Peyer's patch (tissue), 4 donors: ENCODE measurements at places on chromosomes 3 and 15. TPM values are rescaled to one million over a fixed set of nuclear protein-coding genes. Genes with fewer than 3 reads are reported as not detected.
A peak's percentile ranks its signal among the peaks of the same experiment; 100 is the strongest.

Gene ADGRG7
- total RNA-seq = 111 TPM

Gene DOCK3
- total RNA-seq = 0.83 TPM

Gene EXOG
- total RNA-seq = 44.6 TPM

Gene AGTR1
- total RNA-seq = 3.8 TPM

Gene FEZF2
- total RNA-seq = not detected

Gene STRA6
- not detected for total RNA-seq

DNA sequence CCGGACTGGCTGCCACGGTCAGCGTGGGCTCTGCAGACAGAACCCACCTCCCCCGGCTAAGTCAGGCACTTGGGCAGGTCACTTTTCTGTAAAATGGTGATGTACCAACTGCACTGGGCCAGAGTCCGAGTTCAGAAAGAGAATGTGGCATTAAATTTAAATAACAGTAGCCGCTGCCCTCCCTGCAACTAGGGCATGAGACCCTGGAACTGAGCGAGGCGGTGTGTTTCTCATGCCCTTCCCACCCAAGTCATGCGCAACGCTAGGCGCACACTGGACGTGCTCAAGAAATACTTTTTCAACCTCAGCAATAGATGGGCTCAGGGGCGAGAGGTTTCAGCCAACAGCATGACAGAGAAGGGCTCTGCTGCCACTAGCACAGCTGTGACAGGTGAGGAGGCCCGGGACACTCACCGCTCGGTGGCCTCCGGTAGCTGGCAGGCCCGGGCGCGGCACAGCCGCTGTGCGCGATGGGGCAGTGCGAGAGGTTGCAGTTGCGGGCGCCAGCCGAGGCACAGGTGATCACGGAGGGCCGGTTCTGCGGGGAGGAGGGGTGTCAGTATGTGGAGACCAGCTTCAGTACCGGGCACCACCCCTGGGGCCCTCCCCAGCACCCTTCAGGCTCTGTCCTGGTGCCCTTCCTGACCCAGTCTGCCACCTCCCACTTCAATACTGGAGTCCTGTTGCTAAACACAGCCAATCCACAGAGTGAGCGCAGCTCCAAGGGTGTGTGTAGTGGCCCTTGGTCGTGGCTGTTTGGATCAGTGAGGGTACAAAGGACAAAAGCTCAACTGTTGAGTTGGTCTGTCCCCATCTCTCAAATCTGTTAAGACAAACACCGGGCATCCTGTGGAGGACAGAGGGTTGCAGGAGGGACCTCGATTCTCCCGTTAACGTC is 84.5 kb downstream of the VGLL4 start:
- no peak for DNase-seq

- DNase-seq = no peak
Measured at GRCh38 chr3:151709847-151710246, 23.9 kb upstream of the AADACL2 start.

DNA sequence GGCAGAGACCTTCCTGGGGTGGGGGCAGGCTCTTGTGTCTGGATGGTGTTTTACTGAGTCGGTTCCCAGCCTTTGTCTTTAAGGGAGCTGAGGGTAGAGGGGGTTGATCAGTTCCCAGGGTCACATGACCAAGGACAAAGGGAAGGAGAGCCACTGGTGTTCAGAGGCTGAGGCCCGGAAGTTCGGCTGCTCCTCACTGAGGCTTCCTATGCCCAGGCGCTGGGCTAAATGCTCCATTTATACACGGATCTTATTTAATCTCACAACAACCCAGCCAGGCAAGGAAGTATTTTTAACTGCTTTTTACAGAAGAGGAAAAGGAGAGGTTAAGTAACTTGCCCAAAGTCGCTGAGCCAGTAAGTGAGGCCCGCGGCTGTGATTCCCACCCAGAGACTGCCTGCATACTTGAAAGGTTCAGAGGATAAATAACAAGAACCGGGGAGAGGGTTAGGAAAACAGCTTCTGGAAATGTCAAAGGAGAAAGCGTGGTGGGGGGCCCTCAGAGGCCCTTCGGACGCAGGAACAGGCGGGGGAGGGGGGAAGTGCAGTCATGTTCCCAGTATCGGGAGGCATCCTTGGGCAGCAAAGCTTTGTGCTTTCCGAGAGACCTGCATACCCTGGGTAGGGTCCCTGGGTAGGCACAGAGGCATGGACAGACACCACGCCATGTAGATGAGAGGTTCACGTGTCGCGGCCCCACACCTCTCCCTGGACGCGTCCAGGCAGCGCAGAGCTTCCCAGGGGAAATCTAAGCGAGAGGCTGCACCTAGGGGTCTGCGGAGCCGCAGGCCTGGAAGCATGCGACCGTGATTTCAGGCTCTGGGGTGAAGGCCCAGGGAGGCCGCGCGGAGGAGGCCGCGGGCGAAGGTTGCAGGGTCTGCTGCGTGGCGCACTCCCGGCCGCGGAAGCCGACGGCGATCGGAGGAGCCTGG is 21.3 kb downstream of the EPHB3 start:
- no peak for DNase-seq

DNA sequence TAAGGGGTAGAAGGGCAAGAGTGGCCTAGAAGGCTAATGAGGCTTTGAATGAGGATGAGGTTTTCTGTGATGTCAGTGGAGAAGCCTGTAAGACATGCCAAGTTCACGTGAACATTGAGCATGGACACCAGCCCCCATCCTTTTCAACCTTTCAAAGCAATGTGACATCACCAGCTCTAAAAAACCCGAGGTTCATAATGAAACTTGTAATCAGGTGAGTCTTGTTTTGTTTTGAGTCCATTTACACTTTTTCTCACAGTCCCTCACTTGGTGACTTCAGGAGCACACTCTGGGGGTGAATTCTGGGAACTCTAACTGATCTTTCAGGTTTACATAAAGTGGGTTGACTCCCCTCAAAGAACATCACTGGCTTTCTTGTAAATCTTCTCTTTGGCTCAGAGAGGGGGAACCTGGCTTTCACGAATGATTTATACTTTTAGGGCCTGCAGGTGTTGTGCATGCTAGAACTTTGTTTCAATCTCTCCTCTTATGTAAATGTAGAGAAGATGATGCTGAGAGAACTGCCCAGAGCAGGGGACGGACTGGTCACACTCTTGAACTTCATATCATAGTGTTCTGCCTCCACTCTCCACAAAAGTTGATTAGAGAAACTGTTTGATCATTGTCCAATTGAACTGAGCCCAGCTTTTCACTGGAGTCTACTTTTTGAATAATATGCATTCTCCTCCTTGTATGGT is 224.7 kb upstream of the SATB1 start:
- no peak for DNase-seq

GRCh38 chr3:102180280-102180931 is 254.4 kb upstream of the ZPLD1 start:
- DNase-seq = no peak

DNA sequence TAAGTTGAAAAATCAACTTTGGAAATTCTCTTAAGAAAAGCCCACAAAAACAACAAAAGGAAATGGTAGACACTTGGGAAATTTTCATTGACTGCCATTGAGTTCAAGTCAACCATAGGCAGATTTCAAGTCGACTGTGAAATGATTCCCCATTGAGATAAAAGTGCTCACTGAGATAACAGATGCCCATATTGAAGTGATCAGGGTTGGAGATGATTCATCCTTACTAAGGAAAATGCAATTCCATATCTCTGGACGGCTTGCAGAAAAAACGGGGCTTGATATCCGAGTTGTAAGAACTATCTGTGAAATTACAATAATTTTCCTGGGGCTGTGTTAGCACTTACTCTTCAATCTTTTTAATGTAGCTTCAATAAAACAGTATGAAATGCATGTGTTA is 373.1 kb upstream of the THRB start:
- no peak for DNase-seq

DNA sequence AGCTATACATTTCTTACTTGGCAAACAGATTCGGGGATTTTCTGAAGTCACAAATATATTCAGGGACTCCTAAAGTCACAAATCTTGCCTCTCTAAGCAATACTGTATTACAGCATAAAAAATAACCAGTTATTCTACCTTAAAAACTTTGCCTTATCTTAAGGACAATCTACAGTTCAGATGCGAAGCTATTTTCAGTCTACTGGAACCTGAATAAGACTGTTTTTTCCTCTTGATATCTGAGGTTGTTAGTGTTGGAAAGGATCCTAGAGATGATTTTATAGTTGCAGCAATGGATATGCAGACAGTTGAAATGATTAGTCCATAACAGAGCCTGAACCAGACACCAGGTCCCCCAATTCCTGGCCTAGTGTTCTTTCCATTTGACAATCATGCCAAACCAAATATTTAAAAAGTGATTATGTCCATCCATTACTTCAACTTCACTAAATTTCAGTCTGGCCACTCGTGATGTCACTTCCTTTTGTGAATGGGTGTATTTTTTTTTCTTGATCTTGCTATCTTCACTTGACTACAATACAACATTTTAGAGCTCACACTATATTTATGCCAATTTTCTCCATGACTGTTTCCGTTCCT is 1.8 kb downstream of the HDGFL3 start:
- DNase-seq = no peak

- no peak for DNase-seq
Measured at GRCh38 chr3:112167758-112168157, 34.7 kb upstream of the GCSAM start.

GRCh38 chr15:96340598-96341512 is 10.4 kb downstream of the NR2F2 start:
- DNase-seq = no peak

DNA sequence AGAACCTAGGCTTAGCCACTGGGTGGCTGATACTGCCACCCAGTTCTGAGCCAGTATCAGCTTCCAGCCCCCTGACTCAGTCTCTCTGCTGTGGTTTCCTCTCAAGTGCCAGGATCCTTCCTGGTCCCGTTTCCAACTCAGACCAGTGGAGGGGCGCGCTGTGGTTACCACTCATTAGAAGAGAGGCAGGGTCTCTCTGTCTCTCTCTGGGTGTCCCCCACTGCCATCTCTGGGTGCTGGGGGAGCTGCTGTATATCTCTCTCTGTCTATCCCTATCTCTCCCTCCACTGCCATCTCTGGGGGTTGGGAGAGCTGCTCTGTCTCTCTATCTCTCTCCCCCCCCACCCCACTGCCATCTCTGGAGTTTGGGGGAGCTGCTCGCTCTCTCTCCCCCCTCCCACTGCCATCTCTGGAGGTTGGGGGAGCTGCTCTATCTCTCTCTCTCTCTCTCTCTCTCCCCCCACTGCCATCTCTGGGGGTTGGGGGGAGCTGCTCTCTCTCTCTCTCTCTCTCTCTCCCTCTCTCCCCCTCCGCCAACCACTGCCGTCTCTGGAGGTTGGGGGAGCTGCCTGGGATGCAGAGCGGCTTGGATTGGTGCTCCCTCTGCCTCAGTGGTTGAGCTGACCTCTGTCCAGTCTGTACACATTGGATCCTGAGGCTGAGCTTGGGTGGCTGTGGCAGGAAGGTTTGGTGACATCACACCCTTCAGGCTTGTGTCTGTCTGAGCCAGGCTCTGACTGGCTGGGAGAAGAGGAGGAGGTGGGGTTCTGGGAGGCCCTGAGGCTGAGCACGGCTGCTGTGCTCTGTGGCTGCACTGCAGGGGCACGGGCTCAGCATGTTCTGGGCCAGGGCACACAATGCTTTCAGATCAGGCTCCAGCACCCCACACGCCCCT is 98.9 kb downstream of the APBA2 start:
- no peak for DNase-seq

DNA sequence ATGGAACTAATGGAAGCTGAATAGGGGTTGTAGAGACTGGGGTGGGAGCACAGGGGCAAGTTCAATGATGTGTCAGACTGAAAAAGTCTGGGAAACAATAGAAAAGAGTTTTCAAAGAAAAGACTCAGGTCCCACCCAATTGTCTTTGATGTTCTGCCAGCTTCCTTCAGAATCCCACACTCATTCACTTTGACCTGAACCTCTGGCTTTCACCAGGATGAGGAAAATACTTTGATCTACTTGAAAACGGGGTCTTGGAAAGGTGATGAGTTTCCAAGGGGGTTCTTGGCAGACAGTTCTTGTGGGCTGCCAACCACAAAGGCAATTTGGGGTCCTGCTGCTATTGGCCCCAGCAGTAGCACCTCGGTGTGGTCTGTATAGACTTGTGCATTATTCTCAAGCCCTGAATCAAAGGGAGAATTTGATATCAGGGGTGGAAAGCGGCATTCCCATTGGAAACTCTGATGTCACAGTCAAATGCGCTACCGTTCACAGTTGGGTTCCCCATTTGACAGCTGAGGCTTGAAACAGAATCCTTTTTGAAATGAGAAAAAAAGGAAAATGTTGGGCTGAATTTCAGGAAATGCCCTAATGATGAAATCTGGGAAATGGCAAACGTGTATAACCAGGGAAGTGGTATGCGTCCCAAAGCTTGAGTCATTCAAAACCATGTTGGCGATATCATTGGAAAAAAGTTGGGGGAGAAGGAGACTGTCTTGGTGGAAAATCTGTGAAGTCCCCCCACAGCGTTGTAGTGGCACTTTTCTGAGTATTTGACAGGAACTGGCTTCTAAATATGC is 229.2 kb upstream of the LRTM1 start:
- no peak for DNase-seq

DNA sequence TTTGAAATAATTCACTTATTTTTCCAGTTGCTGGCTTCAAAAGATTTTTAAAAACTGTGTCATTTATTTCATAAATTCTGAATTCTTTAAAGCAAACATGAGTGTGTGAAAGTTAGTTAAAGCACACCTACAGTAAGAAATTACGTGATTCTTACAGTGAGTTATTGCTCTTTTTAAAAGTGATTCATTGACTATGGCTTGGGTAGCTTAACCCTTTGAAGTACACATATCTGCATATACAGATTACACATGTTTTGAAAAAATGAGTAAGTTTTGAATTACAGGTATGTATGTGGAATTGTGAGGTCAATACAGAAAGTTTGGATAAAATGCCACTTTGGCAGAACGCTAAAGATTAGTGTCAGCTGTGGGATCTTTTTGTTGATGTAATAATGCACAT is 64.5 kb upstream of the MBNL1 start:
- DNase-seq = no peak

DNA sequence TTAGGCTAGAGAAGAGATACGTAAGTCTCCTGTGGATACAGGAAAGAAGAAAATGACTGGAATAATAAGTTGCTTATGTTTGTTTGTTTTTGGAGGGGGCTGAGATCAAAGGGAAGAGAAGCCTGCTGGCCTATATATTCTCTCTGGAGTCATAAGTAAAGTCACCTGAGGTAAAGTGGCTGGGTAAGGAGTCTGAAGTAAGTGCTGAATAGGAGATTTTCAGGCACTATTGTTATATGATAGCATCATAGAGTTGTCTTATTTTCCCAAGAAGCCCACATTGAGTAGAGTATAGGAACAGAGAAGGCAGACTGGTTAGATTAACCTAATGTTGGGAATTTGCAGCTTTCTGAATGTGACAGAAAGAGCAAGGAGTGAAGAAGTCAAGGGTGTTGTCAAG is 10.7 kb downstream of the TBC1D23 start:
- no peak for DNase-seq

DNA sequence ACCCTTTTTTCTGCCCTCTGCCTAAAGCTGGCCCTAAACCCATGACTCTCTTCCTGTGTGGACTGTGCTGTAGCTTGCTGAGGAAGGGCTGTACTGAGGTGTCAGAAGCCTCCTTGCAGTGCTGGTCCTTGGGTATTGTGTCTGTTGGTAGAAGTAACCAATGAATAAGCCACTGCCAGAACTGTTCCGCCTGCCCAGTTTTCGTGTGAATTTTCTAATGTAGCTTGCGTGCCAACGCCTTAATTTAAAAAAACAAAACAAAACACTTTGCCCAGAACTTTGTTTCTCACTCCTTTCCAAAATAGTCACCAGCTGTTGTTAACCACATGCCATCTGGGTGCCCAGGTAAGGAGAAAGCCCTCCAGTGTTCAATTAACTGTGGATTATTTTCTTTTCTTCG is 101.9 kb downstream of the KLHL25 start:
- peak; percentile 65 for DNase-seq
